ENCODE measurements at places on chromosomes 2 and 18.
A peak's percentile ranks its signal among the peaks of the same experiment; 100 is the strongest.

GRCh38 chr2:197628043-197628500, 47.3 kb downstream of the RFTN2 start:
- DNase-seq, result no peak

- DNase-seq, result no peak
These were observed 72.1 kb downstream of the CABLES1 start for GRCh38 chr18:23207191-23207955.

DNA sequence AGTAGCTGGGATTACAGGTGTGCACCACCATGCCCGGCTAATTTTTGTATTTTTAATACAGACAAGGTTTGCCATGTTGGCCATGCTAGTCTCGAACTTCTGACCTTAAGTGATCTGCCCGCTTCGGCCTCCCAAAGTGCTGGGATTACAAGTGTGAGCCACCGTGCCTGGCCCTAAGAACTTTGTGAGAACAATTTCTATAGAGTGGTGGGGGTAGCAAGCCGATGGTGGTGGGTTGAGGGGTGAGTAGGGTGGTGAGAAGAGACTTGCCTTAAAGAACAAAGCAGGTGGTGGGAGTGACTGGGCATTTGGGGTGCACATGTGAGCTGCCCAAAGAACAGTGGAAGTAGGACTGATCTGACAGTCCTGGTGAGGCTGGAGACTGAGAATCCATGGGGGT, 76.0 kb upstream of the ASB18 start:
- DNase-seq, result no peak

DNA sequence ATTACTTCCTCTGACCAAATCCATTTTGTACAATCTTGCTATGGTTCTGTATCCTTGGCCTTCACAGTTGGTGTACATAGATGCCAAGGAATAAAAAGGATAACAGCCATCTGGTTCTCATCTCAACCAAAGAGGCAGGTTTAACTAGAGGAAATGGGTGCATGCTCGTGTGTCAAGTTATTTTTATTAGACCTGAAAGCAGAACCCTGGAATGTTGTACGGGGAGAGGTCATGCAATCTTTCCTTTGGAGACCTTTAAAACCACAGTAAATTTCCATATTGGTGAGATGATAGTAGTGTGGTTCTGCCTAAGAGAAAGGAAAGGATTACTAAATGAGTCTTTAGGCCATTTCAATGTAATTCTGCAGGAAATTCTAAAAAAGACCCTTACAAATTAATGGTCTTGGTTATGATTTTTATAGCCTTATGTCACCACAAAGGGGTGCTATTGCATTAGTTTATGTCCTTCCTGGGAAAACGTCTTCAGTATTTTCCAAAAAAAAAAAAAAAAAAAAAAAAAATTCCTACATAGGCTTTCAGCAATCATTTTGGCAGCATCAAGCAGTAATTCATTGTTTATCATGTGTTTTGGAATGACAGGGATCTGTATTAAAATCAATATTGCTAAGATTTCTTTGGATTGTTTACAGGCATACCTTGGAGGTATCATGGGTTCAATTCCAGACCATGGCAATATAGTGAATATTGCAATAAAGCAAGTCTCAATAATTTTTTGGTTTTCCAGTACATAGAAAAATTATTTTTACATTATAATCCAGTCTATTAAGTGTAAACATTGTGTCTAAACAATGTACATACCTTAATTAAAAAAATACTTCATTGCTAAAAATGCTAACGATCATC, 270.8 kb downstream of the NYAP2 start:
- DNase-seq, result peak; percentile 20

GRCh38 chr18:73099759-73100158, 232.0 kb upstream of the NETO1 start:
- peak; percentile 57 for DNase-seq

DNA sequence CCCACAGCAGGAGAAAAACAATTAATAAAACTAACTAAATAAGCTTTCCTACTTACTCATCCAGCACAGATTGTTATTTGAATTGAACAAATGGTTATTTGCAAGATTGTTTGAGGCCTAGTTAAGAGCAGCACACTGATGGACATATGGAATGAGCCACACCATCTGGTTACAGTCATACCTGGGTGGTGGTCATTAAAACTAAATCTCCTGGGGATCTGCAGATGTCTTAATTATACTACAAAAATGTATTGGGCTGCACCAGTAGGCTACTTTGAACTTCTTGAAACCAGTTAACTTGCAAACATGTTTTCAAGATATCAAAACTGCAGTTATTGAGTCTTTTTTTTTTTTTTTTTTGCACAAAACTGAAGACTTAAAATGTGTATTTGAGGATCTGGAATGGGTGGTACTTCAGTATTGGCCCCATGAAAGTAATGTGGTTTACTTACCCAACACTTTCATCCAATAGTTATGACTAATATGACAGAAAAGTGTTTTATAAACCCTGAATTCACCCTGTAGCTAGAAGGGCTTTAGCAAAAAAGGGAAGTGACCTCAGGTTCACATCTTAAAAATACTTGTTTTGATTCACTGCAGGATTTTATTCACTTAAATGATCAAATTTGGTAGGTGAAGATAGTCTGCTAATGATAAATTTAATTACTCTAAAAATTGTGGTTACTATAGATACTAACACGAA, 10.8 kb downstream of the AGFG1 start:
- DNase-seq, result no peak

GRCh38 chr2:238560234-238560633, 133.5 kb downstream of the ASB1 start:
- DNase-seq, result no peak

GRCh38 chr2:69709290-69709689, 32.6 kb upstream of the ANXA4 start:
- no peak for DNase-seq

- DNase-seq, result no peak
These were observed 142.1 kb downstream of the CABLES1 start for GRCh38 chr18:23277399-23277798.

DNA sequence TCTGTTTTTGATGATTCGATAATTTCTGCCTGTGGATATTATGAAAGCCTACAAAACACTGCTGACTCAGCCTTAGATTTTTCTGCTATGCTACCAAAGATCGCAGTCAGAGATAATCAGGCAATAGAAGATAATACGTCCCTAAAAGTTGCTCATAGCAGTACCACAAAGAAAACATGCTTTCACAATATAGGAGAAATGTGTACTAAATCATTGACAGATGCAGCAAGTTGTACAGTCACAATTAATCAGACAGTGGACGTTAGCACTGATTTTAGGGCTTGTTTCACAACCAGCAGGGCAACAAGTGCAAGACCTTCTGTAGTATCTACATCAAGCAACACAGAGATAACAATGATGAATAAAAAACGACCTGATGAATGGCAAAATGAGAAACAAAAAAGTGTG, 19.5 kb downstream of the RBM44 start:
- no peak for DNase-seq

DNA sequence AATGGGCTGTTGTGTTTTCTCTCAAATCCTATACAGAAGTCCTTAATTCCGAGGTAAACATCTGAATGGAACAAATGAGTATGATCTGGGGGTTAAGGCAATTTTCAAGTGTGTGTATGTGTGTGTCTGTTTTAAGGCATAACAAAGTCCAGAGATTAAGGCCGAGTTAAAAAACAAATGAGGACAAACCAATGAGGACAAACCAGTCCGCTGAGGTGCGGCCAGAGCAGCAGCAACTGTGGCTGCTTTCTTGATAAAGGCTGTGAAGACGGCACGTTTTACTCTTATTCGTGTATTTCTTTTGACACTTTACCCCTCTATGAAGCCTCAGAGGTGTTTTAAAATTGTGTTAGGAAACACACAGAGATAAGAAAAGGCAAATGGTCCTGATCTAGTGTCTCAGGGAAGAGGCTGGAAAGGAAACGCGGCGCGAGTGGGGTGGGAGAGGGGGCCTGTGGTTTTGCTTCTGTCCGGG, 495 bp upstream of the GULP1 start:
- no peak for DNase-seq

DNA sequence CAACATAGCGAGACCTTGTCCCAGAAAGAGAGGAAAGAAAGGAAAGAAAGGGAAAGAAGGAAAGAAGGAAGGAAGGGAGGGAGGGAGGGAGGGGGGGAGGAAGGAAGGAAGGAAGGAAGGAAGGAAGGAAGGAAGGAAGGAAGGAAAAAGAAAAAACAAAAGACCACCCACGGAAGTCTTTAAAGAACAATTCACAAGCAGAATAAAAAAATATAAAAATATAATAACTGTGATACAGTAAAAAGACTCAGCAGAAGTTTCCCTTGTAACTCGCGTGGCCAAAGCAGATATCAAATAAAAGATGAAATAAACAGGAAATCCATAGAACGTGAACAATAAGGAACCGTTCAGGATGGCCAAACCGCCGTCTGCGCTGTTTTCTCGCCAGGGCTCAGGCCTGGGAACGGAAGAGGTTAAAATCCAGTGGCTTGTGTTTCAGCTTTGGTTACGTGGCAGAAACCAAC, 1.2 kb upstream of the SLC1A4 start:
- DNase-seq, result peak; percentile 71

GRCh38 chr2:39127973-39128372, 7.1 kb upstream of the SOS1 start:
- no peak for DNase-seq

- peak; percentile 68 for DNase-seq
These were observed 68.8 kb downstream of the GLI2 start for GRCh38 chr2:120804459-120804858.

- DNase-seq, result no peak
These were observed 46.9 kb downstream of the PSMD14 start for GRCh38 chr2:161355106-161355505.

GRCh38 chr2:202249521-202250253, 11.3 kb upstream of the SUMO1 start:
- DNase-seq, result no peak

DNA sequence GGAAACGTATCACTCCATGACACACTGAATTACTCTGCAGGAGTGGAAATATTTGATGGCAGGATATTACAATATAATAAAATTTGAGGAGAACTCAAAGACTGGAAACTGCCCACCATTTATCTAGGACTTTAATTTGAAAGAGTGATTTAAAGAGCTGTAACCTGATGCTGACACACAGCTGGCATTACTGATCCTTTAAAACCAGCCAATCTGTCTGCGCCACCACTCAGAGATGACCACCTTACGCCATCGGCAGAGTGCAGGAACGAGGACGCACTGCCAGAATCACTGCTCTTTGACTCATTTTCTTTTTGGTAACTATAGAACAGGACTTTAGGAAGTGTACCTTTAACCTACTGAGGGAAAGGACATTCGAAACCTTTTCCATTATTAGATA, 114.1 kb downstream of the EPB41L3 start:
- DNase-seq, result peak; percentile 73
